ENCODE measurements at places on chromosomes 16 and 17. TPM values are rescaled to one million over a fixed set of nuclear protein-coding genes. Genes with fewer than 3 reads are reported as not detected.

The ITGAL gene
- total RNA-seq: not detected

The CEP131 gene
- 9.8 TPM for total RNA-seq

The KRTAP2-1 gene
- not detected for total RNA-seq

The POLR2C gene
- total RNA-seq: 83.4 TPM
